ENCODE measurements at places on chromosomes 11 and 22.
A peak's percentile ranks its signal among the peaks of the same experiment; 100 is the strongest.

DNA sequence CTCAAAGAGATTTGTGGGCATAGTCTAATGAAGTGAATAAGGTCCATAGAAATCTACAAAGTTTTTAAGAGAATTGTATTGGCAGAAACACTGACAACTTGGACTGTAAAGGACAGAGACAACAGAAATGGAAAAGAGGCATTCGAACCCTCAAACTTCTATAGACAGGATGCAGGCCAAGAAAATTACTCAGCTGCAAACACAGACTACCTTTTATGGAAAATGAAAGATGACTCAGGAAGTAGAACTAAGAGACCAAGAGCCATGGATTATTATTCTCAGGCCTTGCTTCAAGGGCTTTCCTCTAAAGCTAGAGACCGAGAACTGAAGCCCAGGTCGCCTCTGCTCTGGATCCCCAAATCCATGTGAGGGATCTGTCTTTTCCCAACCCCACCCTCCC lies 3.8 kb upstream of the PELI3 start:
- DNase-seq = no peak

DNA sequence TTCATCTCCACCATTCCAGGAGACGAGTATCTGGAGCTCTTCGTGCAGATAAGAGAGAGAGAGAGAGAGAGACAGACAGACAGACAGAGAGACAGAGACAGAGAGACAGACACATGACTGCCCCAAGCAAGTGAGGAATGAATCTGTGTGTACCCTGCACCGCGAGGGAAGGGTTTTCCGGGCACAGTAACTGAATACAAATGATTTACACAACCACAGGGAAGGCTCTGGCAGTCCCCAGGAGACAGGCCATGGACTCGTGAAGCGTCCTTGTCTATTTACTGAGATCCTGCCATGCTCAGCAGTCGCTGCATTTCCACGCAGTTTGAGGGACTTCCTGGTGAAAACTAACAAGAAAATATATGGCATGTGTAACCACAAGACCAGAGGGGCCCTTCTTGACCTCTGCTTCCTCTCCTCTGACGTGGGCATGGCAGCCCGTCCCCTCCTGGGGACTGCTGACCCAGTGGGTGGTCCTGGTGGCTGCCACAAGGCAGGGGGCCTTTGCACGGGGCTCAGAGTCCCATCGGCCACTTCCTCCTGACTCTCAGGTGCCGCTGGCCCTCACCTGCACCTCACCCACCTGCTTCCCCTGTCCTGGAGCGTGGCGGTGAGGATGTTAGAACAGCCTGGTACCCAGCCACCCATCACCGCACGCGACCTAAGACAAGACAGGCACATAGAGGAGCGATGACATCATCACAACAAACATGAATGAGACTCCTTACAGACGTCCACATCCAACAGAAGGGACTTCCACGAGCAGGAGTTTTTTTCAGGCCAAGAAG lies 75.9 kb downstream of the PHF21B start:
- DNase-seq = no peak

DNA sequence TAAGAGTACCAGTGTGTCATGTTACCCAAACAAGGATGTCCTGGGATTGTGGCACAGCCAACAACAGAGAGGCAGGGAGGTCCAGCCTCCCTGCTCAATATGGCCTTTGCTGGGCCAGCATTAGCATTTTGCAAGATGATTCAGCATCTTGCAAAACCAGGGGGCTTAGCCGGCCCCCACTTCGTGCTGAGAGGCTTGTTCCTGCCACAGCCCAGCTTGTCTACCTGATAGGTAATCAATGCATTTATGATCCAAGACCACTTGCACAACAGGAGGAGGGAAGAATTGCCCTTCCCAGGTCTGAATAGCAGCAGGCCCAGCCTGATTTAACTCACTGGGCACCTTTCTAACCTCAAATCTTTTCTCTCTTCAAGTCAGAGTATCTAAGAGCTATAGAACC lies 189.0 kb upstream of the SYT13 start:
- no peak for DNase-seq

DNA sequence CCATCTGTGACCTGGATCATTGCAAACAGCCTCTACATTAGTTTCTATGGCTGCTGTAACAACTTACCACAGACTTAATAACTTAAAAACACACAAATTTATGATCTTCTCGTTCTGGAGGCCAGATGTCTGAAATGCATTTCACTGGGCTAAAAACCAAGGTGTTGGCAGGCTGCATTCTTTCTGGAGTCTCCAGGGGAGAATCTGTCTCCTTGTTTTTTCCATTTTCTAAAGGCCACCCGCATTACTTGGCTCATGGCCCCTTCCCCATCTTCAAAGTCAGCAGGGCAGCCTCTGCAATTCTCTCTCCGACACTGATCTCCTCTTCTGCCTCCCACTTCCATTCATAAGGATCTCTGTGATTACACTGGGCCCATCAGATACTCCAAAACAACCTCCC lies 11.6 kb downstream of the SCGB1A1 start:
- DNase-seq = peak; percentile 46

- DNase-seq = no peak
These were observed 63.4 kb downstream of the NAT10 start for GRCh38 chr11:34168642-34169420.

DNA sequence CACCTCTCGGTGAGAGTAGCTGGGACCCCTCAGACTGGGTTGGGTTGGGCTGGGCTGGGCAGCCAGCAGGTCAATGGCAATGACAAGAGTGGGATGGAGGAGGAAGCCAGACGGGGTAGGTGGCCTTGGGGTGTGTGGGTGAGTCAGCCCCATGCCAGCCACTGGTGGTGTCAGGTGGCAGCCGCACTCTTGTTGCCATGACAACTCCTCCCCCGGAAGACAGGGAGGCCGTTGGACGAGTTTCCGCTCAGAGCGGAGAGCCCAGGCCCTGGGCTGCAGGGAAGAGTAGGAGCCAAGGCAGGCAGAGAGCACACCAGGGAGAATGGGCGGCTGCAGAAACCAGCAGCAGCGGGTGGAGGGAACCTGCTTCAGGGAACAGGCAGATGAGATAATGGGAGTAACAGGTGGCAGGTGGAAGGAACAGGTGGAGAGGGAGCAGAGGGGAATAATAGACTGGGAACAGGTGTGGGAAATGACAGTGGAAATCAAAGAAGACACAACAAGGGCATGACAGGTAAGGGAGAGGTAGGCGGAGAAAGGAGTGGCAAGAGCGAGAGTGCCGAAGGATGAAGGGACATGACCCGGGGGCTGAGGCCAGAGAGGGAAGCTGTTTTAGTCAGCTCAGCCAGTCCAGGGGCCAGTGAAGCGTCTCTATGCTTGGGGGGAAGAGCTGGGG lies 8.7 kb downstream of the SPTBN2 start:
- DNase-seq = no peak

GRCh38 chr11:105432241-105432995 lies 177.5 kb upstream of the GRIA4 start:
- DNase-seq = no peak

GRCh38 chr11:104120493-104121137 lies 43.3 kb downstream of the PDGFD start:
- no peak for DNase-seq

DNA sequence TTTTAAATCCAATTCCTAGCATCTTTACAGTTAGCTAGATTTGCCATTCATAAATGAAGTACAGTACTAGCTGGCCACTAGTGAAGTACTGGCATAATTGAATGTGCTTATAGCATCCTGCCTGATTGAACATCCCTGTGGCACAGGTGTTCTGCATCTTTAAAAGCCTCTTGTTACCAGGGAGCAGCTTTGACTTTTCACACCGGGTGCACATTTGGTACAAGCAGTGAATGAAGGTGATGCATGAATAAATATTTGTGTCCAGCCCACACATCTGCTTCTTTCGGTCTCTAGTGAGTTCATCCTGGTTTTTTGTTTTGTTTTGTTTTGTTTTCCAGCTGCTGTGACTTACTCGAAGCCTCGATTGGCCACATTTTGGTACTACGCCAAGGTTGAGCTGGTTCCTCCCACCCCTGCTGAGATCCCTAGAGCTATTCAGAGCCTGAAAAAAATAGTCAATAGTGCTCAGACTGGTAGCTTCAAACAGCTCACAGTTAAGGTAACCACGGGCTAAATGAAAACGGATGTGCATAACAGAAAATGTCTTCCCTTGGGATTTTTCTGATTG lies 5.3 kb downstream of the ATP5MG start:
- DNase-seq = no peak

GRCh38 chr11:93732237-93732892 lies 8.9 kb downstream of the TAF1D start:
- no peak for DNase-seq

- no peak for DNase-seq
These were observed 18.0 kb upstream of the TMEM135 start for GRCh38 chr11:87019613-87020271.

DNA sequence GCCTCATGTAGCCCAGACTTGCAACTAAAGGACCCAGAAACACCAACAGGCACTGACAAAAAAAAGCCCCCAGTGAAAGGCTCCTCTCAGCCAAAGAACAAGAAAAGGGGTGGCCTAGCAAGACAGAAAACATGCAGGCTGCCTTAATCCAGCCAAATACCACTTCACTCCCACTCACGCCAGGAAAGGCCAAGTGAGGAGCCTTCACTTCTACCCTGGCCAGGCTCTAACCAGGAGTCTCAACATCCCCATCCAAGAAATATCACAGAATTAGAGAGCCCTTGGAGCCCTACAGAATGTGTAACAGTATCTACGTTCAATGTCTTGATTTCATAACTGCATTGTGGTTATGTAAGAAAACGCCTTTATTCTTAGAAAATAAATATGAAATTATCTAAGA lies 149.0 kb downstream of the APOL5 start:
- DNase-seq = no peak

DNA sequence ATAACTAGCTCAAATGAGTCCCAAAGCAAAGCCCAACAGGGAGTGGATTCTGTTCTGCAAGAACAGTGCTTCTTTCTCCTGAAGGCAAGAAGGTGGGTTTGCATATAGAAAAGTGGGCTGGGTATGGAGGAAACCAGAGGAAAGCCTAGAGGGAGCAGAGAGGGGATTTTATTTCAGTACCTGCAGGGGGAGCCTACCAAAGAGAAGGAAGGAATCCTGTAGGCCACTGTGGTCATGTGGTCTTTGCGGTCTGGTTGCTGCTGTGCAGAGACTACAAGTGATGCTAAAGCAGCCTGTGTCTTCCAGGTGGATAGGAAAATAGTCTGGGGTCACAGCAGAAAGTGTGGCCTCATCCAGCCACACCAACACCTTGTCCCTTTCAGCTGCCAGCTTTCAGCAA lies 33.2 kb upstream of the ZBTB16 start:
- no peak for DNase-seq

DNA sequence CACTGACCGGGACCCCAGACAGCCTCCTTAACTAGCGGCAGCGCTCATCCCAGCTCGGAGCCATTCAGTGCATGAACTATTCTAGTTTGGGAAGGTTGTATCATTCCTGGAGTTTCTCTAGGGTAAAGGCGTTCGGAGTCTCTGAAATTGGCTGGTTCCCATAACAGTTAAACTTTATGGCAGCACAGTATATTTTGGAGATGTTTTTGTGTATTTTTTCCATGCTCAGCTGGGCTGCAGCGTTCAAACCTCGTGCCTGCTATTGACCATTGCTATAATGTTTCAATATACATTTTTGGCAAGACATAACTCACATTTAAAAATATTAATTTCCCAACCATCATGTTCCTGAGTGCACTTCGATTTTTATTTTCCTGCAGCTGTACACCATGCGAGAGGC lies 169.7 kb downstream of the ST3GAL4 start:
- DNase-seq = peak; percentile 29

- peak; percentile 40 for DNase-seq
These were observed 217.7 kb upstream of the CTSC start for GRCh38 chr11:88555018-88555828.

DNA sequence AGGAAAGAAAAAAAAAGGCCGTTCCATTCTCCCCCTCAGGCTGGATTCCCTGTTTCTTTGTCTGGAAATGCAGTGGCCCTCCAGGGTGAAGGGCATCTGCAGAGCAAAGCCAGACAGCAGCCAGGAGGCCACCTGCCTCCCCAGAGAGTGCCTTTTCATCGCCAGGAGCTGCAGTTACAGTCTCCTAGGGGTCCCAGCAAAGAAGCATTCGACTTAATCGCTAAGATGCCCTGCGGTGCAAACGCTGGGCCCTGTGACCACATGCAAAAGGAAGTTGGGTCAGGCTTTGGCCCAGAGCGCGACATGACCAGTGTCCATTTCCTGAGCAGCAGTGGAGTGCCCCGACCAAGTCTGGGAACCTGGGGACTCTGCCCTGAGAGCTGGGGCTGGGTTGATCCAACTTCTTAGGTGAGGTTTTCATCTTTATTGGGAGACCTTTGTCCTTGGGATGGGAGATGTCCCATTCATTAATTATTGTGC lies 304.6 kb downstream of the OPCML start:
- no peak for DNase-seq

- DNase-seq = no peak
These were observed 34.5 kb upstream of the LYVE1 start for GRCh38 chr11:10602945-10603344.
